ENCODE measurements at places on chromosomes 13 and 19. TPM values are rescaled to one million over a fixed set of nuclear protein-coding genes. Genes with fewer than 3 reads are reported as not detected.

IL4I1 gene
- 3.3 TPM for total RNA-seq

CERS1 gene
- 1.7 TPM for total RNA-seq

ZNF85 gene
- 7.9 TPM for total RNA-seq

PRSS57 gene
- total RNA-seq: 0.07 TPM

TEX101 gene
- total RNA-seq: not detected

UNC13A gene
- under 0.01 TPM for total RNA-seq

ZSCAN1 gene
- total RNA-seq: not detected

SLC7A9 gene
- not detected for total RNA-seq

PROZ gene
- total RNA-seq: not detected

PSG1 gene
- total RNA-seq: not detected

ZNF8 gene
- total RNA-seq: 3.8 TPM

FOXO1 gene
- 25.2 TPM for total RNA-seq
